ENCODE measurements at places on chromosomes 16 and 17.
A peak's percentile ranks its signal among the peaks of the same experiment; 100 is the strongest.

DNA sequence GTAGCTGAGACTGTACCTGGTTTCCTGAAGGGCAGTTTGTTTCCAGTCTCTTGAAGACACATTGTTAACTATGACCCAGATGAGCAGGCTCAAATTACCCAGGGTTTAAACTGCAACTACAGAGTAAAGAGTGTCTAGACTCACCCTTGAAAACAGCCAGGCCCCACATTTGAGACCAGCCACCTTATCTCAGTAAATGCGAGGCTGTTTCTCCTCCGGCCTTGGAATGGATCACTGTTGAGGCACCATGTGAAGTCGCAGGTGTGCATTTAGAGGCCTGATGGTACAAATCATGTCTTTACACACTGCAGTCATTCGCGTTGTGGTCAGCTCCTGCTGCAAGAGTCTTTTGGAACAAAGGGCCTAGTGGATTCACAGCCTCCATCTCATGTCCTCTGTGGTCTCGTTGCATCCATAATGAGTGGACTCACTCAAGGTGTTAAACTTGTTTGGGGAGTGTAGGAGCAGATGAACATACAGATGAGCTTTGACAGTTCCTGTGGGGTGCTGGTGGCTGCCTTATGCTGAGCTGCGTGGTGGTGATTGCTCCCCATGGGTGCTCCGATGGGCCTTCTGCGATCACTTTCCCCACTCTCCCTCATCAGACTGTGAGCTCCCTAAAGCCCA, 18.5 kb upstream of the N4BP1 start:
- DNase-seq = no peak

DNA sequence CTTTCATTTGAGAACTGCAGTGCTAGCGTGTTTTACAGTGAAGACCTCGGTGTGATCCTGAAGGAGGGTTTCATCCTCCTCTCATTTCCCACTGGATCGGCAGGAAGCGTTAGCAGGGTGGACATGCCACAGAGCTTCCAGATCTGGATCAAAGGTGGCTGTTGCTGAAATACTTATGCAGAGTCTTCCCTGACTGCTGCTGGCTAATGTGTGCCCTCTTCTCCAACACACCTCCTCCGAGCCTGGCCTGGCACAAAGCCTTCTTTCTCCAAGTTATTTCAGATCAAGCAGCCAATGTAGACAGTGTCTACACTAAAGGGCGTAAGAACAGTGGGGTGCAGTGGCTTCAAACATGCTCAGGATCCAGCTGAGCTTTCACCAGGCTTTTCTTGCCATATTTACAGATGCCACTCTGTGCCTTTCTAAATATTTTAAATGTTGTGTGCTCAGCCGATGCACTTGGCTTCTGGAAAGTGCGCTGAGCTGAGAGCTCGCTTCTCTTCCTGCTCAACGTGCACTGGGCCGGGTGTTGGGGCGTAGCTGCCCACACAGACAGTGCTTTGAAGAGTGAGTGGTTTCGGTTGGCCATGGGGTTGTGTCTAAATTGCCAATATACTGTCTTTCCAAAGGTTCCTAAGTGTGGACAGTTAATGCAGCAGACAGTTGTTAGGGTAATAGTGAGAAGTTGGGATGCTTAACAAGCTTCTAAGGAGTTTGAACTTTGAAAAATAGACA, 2.1 kb downstream of the ZNF750 start:
- DNase-seq = no peak

GRCh38 chr17:48194097-48194550, 86.6 kb downstream of the SNX11 start:
- no peak for DNase-seq

DNA sequence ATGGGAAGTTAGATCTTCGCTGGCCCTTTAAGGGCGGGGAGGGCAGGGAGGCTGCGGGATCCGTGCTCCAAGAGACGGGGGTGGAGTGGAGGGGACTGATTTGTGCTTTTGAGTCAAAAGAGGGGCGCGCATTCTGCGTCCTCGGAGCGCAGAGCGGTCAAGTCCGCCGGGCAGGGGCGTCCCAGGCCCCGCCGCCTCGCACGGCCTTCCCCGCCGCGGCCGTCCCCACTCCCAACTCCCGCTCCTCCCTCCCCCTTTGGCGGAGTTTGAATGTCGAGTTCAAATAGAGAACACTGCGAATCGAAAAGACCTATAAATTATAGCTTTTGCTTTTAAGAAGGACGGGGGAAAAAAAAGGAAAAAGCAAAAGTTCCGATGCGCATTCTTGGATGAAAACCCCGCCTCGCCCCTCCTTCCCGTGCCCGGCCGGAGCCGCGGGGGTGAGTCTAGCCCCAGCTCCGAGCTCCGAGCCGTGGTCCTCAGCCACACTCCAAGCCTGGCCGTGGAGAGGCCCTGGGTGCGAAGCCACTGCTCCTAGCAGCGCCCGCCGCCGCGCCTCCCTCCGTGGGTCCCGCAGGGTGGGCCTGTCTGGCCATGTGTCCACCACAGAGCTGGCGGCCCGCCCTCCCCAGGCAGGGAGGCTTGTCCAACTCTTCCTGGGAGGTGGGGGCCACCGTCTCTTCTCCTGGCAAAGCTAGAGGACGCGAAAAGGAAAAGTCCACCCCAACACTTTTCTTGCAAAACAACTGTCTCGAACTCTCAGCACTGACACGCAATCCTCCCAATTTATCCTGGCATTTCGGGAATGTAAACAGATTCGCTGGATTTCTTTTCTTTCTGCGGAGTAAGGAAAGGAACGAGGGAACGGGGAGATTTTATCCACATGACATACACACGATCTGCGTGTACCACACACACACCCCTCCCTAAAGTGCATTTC, 3.6 kb downstream of the CBX8 start:
- DNase-seq = no peak

- no peak for DNase-seq
Observed at GRCh38 chr16:35754391-35755369, 2295.3 kb downstream of the TP53TG3F start.

GRCh38 chr17:386141-386876, 33.7 kb upstream of the RPH3AL start:
- peak; percentile 62 for DNase-seq

DNA sequence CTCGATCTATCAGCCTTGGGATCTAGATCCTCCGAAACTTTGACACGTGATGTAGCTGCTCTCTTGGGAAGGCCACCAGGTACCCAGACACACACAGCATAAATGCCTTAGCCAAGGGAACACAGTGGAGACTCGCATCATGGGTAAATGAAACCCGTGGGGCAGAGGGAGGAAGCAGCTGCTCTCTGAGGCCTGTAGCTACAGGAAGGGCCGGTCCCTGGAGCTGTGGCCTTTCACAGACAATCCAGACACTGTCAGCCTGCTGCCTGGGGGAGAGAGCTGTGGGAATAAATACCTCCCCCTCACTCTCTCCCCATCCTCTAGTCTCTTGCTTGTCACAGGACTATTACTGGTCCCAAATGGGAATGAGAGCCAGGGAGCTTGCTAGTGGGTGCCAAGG, 351.2 kb downstream of the UTP18 start:
- no peak for DNase-seq

GRCh38 chr17:40363111-40363827, 1.3 kb downstream of the GJD3 start:
- no peak for DNase-seq

- no peak for DNase-seq
Observed at GRCh38 chr17:17446666-17447155, 30.1 kb upstream of the MED9 start.

DNA sequence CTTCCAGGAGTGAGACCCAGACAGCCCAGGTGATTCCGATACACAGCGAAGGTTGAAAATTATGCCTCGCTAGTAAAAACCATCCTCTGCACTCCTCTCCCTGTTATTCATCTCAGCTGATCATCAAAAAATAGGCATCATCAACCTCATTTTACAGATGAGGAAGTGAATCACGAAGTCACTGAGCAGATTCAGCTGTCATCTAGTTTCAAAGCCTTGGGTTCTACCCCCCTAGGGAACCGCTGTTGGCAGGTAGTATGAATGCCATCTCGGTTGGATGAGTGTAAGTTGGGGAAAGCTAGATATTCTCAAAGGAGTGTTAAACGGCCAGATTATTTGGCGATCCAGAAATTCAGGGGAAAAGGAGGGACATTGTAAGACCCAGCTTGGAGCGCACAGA, 2.0 kb downstream of the CRYM start:
- DNase-seq = no peak

DNA sequence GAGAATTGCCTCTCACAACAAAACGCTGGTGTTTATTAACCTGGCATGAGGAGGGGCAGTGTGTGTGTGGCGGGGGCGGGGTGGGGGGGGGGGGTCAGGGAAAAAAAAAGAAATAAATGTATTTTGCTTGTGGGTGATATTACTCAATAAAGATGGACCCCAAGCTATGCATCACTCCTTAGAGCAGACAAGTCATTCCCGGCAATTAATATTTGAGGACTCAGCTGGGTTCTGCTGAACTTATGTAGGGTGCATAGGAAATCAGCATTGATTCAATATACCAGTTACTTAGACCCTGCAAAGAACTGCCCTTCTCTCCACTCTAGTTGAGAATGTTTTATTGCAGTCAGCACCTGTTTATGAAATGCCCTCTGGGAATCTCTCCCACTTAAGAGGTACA, 206.2 kb upstream of the MAF start:
- no peak for DNase-seq

- no peak for DNase-seq
Observed at GRCh38 chr16:85812031-85812807, 12.7 kb downstream of the COX4I1 start.

- no peak for DNase-seq
Observed at GRCh38 chr16:65372171-65372570, 250.3 kb upstream of the CDH11 start.

DNA sequence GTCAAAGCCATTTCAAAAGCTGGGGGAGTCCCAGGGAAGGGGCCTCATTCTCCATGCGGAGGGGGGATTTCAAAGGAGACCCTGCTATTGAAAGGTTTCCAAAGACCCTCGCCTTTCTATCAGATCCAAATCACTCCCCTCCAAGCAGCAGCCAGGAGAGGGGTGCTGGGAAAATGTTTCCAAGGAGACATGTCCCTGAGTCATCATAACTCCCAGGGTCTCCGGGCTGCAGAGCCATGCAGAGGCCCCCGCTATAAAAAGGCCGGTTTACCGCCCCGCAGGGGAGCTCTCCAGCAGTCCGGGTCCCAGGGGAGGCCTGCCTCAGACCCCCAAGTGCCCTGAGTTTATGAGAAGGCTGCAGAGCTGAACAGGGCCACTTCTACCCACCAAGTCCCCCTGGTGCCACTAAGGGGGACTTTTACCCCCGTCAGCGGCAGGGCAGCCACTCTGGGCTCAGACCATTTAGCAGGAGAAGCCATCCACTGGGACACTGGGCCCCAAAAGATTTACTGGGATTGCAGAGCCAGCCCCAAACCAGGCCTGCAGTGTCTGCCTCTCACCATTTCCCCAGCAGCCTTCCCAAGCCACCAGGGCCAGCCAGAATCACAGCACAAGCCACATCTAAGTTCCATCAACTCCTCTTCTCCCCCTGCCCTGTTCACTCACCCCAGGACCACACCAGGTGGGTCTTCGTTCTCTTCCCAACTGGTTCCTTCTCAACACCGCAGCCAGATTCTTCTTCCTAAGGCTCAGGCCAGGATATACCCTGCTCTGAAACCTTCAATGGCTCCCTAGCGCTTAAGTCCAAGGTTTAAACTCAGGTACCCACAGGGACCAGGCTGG, 234.4 kb downstream of the ZNF423 start:
- DNase-seq = no peak

- DNase-seq = no peak
Observed at GRCh38 chr17:27439342-27439741, 16.9 kb upstream of the KSR1 start.

DNA sequence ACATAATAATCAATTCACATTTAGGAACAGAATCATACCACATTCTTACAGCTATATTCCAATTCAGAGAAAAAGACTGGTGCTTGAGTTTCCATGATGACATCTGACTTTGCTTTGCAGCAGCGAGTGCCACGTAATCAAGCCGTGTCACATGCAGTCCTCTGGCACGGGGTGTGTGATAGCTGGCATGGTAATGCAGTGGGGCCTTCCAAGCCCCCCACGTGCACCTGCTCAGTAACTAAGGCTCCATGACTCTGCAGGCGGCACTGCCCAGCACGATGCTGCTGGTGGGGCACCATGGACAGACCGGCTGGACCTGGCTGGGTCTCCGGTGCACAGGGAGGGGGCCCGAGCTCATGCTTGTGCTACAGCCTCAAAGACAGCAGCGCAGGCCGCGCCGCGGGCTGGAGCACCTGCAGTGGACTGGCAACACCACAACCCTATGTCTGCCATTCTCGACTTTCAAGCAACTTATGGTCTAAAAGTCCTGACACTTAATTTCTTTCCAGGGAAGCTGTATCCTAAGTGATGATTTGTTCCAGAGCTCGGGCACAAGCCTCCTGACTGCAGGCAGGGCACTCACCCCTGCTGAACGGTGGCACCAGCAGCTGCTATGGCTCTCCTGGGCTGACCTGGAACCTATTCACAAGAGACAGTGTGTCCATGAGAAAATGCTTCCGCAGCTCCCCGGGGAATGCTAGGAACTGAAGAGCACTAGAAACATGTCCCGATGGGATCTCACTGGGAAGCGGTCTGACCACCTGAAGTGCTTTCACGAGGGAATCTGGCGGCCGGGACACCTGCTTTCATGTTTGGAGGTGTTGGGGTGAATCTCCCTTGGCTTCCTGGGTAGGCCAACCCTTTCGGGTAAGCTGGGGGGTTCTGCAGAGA, 99.5 kb upstream of the DNAH17 start:
- DNase-seq = no peak

DNA sequence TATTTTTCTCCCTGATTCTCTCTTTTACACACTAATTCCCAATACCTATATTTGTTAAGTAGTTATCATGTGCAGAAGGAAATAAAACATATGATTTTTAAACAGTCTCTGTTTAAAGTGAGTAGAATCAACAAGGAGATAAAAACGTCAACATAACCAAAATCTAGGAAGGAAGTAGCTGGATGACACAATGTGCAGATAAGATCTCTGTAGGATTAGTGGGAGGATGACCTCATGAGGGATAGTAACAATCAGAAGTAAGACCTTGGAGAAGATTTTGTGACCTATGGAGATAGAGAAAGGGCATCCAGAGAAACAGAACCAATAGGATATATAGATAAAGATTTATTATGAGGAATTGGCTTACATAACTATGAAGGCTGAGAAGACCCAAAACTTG, 262.6 kb upstream of the CDH11 start:
- DNase-seq = no peak

DNA sequence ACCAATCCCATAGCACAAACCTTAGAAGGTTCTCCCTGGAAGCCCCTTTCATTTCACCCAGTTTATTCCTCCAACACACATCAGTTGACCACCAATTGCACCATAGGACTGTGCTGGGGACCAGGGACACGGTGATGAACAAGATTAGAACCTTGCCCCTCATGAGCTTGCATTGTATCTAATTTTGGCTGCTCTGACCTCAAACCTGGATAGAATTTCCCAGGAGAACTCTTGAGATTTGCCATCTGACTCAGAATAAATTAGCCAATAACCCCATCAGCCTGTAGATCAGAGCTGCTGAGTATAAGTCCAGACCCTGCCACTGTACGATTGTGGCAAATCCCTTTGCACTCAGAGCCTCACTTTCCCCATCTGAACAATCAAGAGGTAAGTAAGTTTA, 52.1 kb downstream of the CDH11 start:
- DNase-seq = no peak
